Prostate gland (tissue), 2 donors: ENCODE measurements at places on chromosomes 2 and 18. TPM values are rescaled to one million over a fixed set of nuclear protein-coding genes. Genes with fewer than 3 reads are reported as not detected.

The UPP2 gene
- total RNA-seq: not detected

The LGALSL gene
- total RNA-seq: 36.7 TPM

The VAMP8 gene
- total RNA-seq: 108 TPM

The SLC19A3 gene
- total RNA-seq: 0.41 TPM

The UBXN2A gene
- total RNA-seq: 19.2 TPM

The CHRND gene
- 0.34 TPM for total RNA-seq

The UGT1A4 gene
- not detected for total RNA-seq

The CTLA4 gene
- 0.28 TPM for total RNA-seq

The AGXT gene
- not detected for total RNA-seq

The BMP10 gene
- total RNA-seq: not detected

The ZNF521 gene
- total RNA-seq: 12.7 TPM

The KCNF1 gene
- total RNA-seq: not detected

The GRHL1 gene
- total RNA-seq: 31.8 TPM

The MYOM1 gene
- 6.5 TPM for total RNA-seq

The IL1F10 gene
- total RNA-seq: not detected

The PRADC1 gene
- 21.4 TPM for total RNA-seq

The TMEM150A gene
- 17.4 TPM for total RNA-seq

The CNNM4 gene
- 9.2 TPM for total RNA-seq

The GREB1L gene
- 2.0 TPM for total RNA-seq

The EVA1A gene
- 16.9 TPM for total RNA-seq

The ARL5A gene
- total RNA-seq: 28.0 TPM
